Activated T-cell treated with anti-CD3 and anti-CD28 coated beads, Interleukin-2, amount 50 U/mL, for 72 hours (primary cell): ENCODE measurements at places on chromosomes 11 and 22.

- DNase-seq, result no peak
These were observed 1375.9 kb upstream of the RAG2 start for GRCh38 chr11:37973941-37974340.

DNA sequence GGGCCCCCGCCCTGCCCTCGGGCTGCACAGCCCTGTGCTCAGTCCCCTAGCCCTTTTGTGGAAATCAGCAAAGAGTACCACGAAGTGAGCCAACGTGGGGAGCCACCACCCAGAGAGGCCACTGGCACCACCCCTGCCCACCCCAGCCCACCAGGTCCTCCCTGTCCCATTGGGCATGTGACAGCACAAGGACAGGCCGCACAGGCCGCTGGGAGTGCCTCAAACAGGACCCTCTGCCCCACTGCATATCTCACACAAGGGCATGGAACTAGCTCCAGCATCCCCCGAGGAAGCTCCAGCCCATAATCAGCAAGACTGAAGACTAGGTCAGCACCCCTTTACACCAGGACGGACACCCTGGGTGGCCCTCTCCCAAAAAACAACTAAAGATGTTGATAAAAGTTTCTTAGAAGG is 29.7 kb downstream of the GNB1L start:
- no peak for DNase-seq

GRCh38 chr11:111452817-111453552 is 59.2 kb downstream of the BTG4 start:
- no peak for DNase-seq

DNA sequence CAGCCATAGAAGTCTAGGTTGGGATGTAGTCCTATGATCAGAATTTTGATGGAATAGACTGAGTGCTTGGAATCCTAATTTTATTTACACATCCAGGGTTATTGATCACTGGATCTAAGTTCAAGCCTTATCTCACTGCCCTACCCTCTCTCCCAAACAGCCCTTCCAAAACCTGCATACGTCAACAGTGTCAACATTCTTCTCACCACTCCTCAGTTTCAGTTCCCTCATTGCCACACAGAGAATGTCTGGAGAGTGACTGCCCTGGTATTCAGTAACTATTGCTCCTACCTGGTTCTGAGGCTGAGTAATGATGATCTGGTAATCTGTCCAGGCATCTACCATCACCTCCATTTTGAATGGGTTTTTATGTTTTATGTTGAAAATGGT is 60.0 kb downstream of the GLYATL1 start:
- DNase-seq, result no peak

DNA sequence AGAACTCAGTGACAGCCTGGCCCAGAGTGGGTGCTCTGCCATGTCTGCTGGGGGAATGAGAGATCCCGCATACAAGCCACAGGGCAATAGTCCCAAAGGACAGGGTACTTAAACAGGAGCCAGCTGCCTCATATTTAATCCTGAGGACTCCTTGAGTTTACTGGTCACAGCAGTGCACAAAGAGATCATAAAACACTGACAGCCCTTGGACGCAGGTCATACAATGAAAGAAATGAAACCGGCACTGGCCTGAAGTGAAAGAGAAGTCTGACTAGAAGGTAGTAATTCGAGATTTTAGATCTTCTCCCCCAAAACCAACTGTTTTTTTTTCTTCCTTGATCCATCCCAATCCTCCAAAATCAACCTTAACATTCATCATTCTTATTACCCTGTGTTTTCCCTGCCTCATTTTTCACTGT is 299.8 kb upstream of the SYN3 start:
- no peak for DNase-seq

DNA sequence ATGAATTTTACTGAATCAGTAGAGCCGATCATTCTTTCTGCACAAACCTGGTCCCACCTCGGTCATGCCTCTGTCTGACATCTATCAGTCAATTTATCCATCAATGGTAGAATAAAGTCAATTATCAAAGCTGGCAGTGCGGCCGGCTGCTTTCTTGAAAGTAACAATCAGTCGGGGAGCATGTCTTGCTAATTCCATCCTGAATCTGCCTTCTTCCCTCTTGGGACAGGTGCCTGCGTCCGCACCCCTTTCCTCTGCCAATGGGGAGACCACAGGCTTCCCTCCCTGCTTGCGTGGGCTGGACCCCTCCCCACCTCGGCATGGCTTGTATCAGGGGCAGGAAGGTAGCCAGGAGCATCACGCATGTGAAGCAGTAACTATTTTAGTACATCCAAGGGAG is 962.9 kb downstream of the BRD1 start:
- DNase-seq, result no peak

DNA sequence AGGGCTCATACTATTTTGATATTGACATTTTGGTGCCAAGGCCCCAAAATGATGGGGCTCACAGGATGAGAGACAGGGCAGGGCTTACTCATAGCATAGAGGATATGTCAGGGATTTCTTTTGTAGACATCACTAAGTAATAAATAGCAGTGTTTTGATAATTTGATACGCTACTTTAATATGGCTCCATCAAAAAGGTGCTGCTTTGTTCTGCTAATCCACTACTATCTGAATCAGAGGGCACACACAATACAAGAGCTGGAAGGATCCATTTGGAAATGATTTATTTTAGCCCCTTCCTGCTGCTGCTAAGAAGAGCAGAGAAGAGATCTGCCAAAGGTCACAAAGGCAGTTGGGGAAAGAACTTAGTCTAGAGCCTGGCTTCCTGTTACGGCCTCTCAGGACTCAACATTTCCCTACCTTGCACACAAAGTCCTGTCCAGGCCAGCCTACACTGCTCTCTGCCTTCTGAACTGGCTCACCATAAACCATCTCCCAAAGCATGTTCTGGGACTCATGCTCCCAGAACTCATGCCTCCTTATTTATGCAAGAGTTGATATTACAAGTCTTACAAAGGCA is 261.3 kb upstream of the ARHGAP20 start:
- DNase-seq, result no peak

- DNase-seq, result no peak
These were observed 53.1 kb upstream of the GRK2 start for GRCh38 chr11:67213178-67213621.

DNA sequence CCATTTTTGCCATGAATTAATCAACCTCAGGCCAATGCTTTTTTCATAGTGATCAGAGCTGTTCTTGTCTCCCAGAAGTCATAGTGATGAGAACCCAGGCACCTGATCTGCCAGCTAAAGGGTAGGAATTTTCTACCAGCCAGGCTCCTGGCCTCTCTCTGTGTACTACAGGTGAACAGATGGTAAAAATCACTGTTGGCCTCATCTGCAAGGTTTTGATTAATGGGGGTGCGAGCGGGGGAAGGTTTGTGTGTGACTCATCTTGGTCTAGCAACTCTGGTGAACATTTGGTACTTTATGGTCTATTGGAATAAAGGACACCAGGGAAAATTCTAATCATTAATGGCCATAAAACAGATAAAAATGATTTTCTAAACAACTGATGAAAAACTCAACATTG is 14.4 kb upstream of the APOL4 start:
- DNase-seq, result no peak

DNA sequence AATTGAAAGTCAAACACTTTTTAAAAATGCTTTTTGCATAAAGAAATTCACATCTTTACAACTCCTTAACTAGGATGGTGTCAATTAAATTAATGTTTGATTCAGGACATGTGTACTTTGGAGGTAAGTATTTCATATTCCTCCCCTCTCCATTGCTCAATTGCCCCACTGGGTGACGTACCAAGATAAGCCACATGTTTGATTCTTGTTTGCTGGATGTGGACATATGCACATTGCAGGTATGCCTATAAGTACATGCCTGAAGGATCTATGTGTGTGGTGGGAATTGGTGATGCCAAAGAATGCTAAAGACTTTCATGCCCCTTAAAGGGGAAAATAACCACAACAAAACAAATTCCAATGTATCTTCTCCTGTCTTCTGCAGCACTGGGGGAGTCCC is 5.8 kb downstream of the CD44 start:
- no peak for DNase-seq

DNA sequence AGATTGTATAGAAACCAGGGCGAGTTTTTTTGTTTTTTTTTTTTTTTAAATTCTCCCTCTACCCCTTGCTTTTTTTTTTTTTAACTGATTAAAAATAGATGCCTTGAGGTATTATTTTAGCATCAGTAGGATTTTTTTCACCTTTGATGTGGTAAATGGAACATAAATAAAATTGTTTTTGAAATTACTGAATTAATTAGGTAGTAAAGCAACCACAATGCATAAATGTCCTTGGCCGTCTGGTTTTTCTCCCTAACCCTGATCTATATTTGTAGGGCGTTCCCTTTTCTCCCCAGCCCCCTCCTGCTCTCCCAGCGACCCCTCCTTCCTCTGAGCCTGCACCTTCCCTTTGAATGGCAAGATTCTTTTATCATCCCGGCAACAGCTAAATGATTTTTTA is 107.8 kb downstream of the ZBTB16 start:
- no peak for DNase-seq
